ENCODE measurements at places on chromosomes 16 and 17.

- no peak for ATAC-seq
Observed at GRCh38 chr17:14474591-14474990, 173.7 kb downstream of the HS3ST3B1 start.

GRCh38 chr17:27338536-27338985 lies 44.6 kb downstream of the WSB1 start:
- ATAC-seq, result no peak

- ATAC-seq, result no peak
Observed at GRCh38 chr16:66612422-66612821, 7.9 kb downstream of the CMTM3 start.

DNA sequence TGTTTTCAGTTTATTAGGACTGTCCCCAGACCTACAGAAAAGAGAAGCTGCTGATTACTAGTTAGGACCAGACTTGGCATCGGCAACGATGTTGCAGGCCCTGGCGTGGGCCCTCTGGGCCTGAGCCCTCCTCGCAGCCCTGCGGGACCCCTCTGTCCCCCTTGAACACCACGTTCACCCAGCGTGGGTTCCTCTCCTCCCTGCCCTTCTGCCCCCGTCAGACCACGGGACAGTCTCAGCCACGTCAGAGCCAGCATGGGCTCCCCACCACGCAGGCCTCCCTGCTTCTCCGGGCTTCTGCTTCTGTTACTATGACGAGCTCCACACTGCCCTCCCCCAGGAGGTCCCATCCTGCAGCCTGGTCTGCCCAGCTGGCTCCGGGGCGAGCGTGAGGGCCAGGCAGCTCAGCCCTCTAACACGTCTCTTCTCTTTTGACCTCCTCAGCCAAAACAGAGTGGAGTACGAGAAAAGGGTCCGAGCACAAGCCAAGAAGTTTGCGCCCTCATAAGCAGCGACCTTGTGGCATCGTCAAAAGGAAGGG lies 9.1 kb upstream of the BAIAP3 start:
- no peak for ATAC-seq

GRCh38 chr17:19780846-19781245 lies 32.7 kb upstream of the ALDH3A1 start:
- ATAC-seq, result no peak

GRCh38 chr17:70848785-70849184 lies 679.5 kb downstream of the KCNJ2 start:
- no peak for ATAC-seq

GRCh38 chr16:56310690-56311089 lies 114.7 kb downstream of the AMFR start:
- ATAC-seq, result no peak

DNA sequence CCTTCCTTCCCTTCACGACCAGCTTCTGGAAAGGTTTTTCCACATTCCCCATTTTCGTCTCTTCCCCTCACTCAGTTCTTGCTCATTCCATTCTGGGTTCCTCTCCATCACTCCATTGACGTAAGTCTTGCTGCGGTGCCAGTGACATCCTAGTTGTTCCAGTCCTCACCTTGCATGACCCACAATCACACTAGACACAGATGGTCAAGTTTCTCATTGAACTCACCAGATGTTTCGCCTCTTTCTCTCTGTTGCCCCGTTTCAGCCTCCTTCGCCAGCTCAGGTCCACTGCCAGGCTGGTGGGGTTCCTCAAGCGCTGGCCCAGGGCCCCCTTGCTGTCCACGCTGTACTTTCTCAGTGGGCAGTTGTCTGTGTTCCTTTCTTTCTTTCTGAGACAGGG lies 43.4 kb downstream of the CCDC42 start:
- ATAC-seq, result no peak

- ATAC-seq, result peak; percentile 35
Observed at GRCh38 chr16:1559446-1559975, 26.0 kb downstream of the TMEM204 start.

DNA sequence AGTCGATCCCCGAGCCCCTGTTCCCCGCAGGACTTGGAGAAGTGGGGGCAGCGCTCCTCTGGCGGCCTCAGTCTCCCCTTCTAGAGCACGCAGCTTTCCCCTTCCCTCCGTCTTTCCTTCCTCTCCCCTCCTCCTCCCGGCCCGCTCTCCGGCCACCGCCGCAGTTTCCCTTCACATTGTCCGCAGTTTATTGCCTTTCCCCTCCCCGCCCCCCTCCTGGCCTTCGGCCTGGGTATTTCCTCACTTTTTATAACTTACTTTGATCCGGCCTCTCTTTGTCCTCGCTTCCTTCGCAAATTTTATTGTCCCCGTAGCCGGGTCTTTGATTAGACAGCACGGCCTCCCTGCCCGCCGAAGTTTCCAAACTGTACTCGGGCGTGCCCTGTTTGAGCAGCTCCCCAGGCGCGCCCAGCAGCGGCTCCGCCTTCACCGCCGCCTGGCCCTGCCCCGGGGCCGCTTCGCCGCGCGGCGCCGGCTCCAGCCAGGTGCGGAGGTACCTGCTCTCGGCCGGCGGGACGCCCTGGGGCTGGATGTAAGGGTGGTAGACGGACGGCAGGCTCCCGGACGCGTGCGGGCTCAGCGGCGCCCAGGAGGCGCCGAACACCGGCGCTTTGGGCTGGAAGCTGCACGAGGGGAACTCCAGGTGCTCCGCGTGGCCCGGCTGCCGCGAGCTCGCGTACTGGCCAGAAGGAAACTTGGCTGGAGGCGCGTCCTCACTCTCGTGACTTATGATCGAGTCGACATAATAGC lies 488 bp downstream of the HOXB9 start:
- peak; percentile 76 for ATAC-seq

- no peak for ATAC-seq
Observed at GRCh38 chr16:52518884-52519283, 28.1 kb downstream of the TOX3 start.

DNA sequence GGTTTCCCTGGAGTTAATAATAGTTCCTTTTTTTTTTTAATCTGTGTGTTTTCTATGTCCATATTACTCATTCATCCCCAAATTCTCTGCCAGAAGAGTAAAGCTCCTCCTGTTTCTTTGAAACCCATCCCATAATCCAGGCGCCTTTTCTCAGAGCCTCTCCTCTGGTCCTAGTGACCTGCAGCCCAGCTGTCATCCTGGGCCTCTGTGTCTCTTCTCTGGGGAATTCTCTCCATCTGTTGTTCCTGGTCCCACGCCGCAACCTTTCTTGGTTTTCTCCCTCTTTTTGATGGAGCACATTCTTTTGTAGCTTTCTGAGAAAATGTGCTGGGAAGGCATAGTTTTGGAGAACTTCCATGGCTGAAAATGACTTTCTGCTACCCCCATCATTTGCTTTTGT lies 10.2 kb downstream of the KATNB1 start:
- ATAC-seq, result no peak

DNA sequence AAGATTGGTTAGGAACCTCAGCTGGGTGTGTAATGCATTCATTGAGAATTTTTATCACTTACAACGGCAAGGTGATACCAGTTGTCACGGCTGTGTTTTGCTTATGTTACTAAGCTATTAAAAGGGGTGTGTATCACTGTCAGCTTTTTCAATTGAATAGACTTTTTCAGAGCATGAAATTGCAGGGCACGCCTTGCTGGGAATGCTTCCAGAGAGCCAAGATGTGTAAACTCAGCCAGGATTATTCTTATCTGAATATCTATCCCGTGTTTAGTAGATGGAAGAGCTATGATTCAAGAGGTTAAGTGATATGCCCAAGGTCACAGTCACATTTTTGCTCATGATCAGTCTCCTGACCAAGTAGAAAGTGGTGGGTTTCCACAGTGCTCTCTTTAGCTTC lies 6.6 kb upstream of the TEKT3 start:
- no peak for ATAC-seq

GRCh38 chr16:2966808-2967191 lies 2.3 kb upstream of the PAQR4 start:
- no peak for ATAC-seq

GRCh38 chr16:85381738-85382592 lies 231.2 kb upstream of the GSE1 start:
- no peak for ATAC-seq

- no peak for ATAC-seq
Observed at GRCh38 chr17:6101706-6102105, 31.5 kb downstream of the WSCD1 start.

GRCh38 chr17:50272246-50272645 lies 2.0 kb upstream of the TMEM92 start:
- no peak for ATAC-seq

DNA sequence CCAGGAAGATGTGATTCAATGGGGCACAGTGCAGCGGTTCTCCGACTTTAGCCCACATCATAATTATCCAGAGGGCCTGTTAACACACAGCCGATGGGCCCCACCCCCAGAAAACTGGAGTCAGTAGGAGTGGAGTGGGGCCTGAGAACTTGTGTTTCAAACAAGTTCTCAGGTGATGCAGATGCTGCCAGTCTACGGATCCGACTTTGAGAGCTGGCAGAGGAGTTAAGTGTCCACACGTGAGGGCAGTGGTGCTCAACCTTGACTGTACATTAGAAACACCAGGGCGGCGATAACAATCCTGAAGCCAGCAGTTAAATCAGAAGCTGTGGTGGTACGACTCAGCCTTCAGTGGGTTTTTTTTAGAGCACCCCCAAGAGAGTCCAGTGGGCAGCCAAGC lies 75.0 kb downstream of the GPRC5B start:
- ATAC-seq, result no peak

- ATAC-seq, result no peak
Observed at GRCh38 chr16:30659507-30660423, 1.5 kb downstream of the FBRS start.

- ATAC-seq, result no peak
Observed at GRCh38 chr16:29862383-29862883, 593 bp downstream of the CDIPT start.

GRCh38 chr16:11163761-11164261 lies 92.2 kb downstream of the SOCS1 start:
- ATAC-seq, result no peak

- ATAC-seq, result peak; percentile 91
Observed at GRCh38 chr16:38941-39892, 14.2 kb downstream of the POLR3K start.

- ATAC-seq, result no peak
Observed at GRCh38 chr16:55542459-55543082, 23.9 kb upstream of the CAPNS2 start.

- ATAC-seq, result no peak
Observed at GRCh38 chr16:85096921-85097320, 15.4 kb downstream of the CIBAR2 start.

- ATAC-seq, result no peak
Observed at GRCh38 chr16:88415713-88416323, 33.1 kb downstream of the ZNF469 start.

DNA sequence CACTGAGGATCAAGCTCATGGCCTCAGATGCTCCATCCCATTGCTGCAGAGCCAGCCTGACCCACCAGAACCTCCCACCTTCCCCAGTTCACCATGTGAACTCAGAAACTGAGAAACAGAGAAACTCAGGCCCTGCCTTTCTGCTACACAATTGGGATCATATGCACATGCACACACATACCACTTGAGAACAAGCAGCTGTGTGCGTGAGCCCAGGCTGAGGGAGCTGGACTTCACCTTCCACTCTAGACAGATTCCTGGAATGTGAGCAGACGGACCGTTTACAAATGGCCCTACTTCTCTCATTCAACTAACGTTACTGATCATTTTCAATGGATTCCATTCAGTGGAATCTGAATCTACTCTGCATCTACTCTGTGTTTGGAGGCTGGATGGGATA lies 1.7 kb upstream of the SPEM2 start:
- ATAC-seq, result no peak

DNA sequence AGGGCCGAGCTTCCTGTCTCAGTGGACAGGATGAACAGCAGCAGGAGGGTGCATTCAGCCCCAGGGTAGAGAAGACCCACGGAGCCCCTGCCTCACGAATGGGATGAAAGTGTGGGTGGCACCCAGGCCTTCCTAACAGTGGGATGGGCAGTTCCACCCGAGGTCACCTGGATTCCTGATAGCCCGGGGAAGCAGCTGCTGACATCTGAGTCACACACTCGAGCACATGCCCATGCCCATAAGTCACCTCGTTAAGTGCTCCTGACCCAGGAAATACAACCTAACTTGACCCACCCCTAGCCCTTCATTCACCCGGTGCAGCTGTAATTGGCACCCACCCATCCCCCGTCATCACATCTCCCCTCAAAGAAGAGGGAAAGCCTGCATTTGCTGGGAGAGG lies 85.3 kb upstream of the FOXF1 start:
- ATAC-seq, result no peak

DNA sequence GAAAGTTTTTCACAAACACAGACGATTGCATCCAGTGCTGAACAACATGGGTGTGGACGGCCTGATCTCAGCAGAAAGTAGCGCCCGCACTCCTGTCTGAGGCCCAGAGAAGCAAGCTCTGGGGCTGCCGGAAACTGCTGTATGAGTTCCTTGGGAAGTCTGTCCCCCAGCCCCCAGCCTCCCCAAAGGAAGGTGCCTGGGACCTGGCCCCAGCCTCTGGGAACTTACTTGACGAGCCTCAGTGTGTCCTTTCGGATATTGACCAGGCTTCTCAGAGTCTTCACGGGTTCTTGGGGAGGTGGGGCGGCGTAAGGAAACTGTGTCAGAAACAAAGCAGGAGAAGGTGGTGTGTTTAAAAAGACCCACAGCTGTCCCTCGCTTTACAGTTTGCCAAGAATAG lies 32.4 kb upstream of the FOXJ1 start:
- ATAC-seq, result no peak

DNA sequence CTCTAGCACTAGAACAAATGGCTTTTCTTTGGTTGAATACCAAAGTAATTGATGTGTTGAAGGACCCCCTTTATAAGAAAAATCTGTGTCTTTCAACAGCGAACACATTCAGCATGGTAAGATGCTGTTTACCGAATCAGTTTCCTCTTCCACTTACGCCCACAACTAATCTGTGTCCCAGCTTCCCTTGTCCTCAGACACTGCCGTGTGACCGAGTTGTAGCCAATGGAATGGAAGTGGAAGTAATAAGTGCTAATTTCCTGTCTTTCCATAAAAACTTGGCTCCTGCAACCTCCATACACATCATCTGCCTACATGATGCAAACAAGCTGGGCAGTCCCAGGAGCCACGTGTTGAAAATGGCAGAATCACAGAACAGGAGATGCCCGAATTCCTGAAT lies 10.4 kb downstream of the CDIPT start:
- no peak for ATAC-seq

GRCh38 chr17:46163929-46164594 lies 29.2 kb downstream of the KANSL1 start:
- no peak for ATAC-seq

DNA sequence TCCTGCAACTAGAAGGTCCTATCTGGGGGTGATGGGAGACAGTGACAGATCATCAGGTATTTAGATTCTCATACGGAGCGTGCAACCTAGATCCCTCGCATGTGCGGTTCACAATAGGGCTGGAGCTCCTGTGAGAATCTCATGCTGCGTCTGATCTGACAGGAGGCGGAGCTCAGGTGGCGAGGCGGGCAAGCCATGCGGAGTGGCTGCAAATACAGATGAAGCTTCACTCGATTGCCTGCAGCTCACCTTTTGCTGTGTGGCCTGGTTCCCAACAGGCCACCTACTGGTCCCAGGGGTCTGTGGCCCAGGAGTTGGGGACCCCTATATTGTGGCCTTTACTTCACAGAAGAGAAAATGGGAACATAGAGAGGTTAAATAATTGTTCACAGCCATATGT lies 200.4 kb downstream of the IRF8 start:
- ATAC-seq, result no peak

Data from activated CD4-positive, CD25-positive, alpha-beta regulatory T cell treated with anti-CD3 and anti-CD28 coated beads, Interleukin-2, amount 50 U/mL, for 24 hours (primary cell).